ENCODE measurements at places on chromosomes 7 and 10.

DNA sequence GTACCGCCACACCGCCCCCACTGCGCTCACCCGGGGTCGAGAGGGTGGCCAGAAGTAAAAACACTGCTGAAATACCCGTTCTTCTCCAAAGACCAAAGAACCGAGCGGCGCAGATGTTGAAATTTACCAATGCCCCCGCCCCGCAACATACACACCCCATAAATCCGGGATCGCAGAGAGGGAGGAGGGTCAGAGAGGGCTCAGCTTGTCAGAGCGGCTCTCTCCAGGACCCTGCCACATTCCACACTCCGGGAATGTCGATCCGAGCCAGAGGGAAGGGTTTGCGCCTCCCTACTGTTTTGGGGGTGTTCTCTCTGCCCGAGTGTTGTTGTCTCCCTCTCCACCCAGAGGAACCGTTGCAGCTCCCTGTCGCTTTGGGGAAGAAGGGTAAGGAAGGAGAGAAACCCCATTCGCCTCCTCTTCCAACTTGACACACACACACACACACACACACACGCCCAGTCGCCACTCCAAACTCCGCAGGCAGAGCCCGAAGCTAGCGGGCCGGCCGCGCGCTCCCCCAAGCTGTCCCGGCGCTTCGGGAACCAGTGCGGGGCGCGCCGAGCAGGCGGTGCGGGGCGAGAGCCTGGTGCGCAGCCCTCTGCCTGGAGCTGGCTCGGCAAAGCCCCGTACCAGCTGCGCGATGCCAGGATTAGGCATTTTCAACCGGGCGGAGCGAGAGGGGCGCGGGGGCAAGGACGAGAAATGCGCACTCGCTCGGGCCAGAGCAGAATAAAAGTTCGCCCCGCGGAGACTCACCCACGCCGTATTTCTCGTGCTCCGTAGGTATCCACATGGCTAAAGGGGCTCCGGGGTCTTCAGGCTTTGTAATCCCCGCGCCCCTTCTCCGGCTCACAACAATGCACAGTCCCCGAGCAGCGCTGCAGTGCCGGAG lies 609 bp downstream of the DOCK4 start:
- H3K27me3 ChIP-seq, result no peaks in the 10 kb centered on the region
- peak overlapping the region; percentile 89 for H3K27ac ChIP-seq
- H3K4me3 ChIP-seq, result peak overlapping the region; percentile 94

DNA sequence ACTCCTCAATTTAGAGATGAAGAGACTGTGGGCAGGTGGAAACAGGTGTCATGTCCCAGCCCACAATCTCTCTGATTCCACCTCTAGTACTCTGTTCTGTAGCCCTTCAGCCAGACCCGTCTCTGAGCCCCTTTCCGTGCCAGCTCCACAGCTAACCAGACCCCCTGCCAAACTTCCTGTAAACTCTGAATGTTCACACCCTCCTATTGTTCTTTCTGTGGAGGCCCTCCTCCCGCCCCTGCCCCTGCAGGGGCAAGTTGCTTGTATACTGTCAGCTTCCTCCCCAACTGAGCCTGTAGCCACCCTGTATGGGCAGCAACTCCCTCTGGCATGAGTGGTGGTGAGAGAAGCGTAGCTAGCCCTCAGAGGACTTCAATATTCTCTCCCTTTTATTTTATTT lies 520.7 kb downstream of the SORCS3 start:
- H3K27ac ChIP-seq, result no peak overlapping the region
- no peaks in the 10 kb centered on the region for H3K36me3 ChIP-seq
- no peaks in the 10 kb centered on the region for H3K4me1 ChIP-seq
- H3K4me3 ChIP-seq, result no peak overlapping the region
- DNase-seq, result no peak

GRCh38 chr7:27101171-27101956 lies 1.1 kb downstream of the HOXA2 start:
- no peaks in the 10 kb centered on the region for H3K36me3 ChIP-seq
- peak overlapping the region; percentile 98 for H3K27ac ChIP-seq
- DNase-seq, result no peak
- H3K4me1 ChIP-seq, result peaks cover 3% of the 10 kb centered on the region

GRCh38 chr10:119211176-119211575 lies 3.8 kb downstream of the GRK5 start:
- H3K27me3 ChIP-seq, result no peaks in the 10 kb centered on the region
- peaks cover 9% of the 10 kb centered on the region for H3K4me1 ChIP-seq
- no peak overlapping the region for H3K4me3 ChIP-seq
- no peak for DNase-seq
- no peaks in the 10 kb centered on the region for H3K36me3 ChIP-seq
- H3K27ac ChIP-seq, result peak overlapping the region; percentile 61

DNA sequence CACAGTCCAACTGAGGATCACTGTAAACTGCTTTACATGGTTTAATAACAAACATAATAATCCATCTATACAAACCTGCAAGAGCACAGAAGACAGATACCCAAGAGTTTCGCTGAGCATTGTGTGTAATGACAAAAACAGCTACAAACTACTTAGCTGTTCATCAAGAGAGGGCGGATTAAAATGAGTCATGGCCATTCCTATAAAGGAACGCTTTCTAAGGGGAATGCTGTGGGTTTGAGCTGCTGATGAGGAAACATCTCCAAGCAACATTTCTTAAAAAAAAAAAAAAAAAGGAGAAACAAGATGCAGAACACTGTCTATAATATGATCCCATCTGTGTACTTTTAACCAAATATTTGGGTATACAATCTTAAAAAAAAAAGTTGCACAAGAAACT lies 33.8 kb downstream of the VOPP1 start:
- DNase-seq, result no peak
- H3K27ac ChIP-seq, result no peak overlapping the region
- peaks cover 3% of the 10 kb centered on the region for H3K4me1 ChIP-seq
- no peak overlapping the region for H3K4me3 ChIP-seq

DNA sequence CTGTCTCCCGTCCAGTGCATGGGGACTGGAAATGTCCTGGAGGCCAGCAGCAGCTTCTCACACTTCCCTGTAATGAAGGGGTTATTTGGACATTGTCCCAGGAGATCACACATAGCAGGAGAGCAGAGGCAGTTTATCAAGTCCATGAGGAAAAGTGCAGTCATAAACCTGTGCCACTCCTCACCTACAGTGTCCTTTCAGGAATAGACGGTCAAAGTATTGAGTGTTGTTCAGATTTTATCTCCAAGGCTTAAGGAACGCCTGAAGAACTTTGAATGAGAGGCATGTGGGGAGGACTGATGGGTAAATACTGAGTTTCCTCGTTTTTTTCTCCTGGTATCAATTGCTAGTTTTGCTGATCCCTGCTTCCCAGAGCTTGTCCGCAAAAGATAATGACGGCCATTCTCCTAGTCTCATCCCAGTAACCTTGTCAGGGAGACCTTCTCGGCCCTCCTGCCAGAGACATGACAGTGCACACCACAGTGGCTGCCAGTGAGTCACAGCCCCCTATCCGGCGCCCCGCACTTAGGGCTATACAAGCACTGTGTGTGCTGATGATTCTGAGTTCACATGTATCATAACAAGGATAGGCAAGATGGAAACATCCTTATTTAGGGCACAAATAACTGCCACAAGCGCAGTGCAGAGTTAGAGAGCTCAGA lies 495.5 kb upstream of the MGMT start:
- no peaks in the 10 kb centered on the region for H3K36me3 ChIP-seq
- no peak overlapping the region for H3K27ac ChIP-seq
- no peaks in the 10 kb centered on the region for H3K4me1 ChIP-seq

GRCh38 chr10:28089467-28089866 lies 90.6 kb upstream of the ODAD2 start:
- H3K27ac ChIP-seq, result no peak overlapping the region
- DNase-seq, result no peak
- H3K4me3 ChIP-seq, result no peak overlapping the region
- no peaks in the 10 kb centered on the region for H3K27me3 ChIP-seq

DNA sequence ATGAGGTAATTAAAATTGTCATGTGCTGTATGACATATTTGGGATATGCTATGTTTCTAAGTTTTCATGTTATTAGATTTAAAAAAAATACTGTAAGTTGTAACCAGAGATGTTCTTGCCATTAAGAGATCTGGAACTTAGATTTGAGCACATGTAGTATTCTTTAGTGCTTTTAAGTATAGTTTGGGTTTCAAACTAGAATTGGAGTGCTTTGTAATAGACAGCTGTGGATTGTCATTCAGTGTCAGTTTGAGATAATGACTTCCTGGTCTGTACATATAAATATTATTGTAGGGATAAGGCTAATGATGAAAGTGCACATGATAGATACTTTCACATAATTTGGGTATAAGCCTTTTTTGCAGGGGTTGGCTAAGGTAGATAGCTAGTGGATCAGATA lies 936.2 kb downstream of the CNTNAP2 start:
- no peaks in the 10 kb centered on the region for H3K27me3 ChIP-seq
- no peak overlapping the region for H3K4me3 ChIP-seq
- H3K4me1 ChIP-seq, result no peaks in the 10 kb centered on the region
- no peak for DNase-seq
- no peaks in the 10 kb centered on the region for H3K36me3 ChIP-seq
- H3K27ac ChIP-seq, result no peak overlapping the region
